ENCODE measurements at places on chromosomes 3 and 15.

DNA sequence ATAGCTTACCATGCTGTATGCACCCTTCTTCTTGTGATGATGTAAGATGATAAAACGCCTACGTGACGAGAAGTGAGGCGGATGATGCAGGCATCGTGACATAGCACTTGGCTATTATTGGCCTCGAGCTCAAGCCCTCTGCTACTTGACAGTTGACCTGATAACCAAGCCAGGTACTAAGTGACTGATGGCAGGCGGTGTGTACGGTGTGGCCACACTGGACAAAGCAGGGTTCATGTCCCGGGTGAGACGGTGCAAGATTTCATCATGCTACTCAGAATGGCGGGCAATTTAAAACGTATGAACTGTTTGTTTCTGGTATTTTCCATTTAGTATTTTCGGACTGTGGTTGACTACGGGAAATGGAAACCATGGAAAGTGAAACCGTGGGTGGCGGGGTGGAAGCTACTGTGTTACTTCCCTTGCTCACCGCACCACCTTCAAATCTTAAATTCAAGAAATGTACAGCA is 57.7 kb downstream of the SLC12A8 start:
- DNase-seq, result no peak

- DNase-seq, result no peak
These were observed 21.1 kb downstream of the CCDC32 start for GRCh38 chr15:40543631-40544294.

DNA sequence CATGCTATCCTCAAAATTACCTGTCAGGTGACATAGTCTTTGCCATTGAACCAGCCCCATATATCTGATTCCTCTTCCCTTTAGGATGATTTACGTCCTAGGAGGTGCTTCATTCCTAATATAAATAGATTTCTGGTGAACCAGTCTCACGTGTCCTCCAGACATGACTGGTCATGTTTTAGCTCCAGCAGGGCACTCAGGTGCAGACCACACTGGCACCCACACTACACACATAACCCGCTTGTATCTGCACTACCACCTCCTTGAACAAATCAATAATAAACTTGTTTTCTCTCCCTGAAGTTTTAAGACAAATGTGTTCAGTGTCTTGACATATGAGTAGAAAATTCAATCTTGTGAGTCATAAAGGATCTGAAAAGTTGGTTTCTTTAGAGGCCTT is 155.5 kb downstream of the GOLIM4 start:
- no peak for DNase-seq

- no peak for DNase-seq
These were observed 26.3 kb downstream of the CCDC13 start for GRCh38 chr3:42746455-42747450.

GRCh38 chr3:185976100-185976499 is 38.3 kb upstream of the TRA2B start:
- no peak for DNase-seq

- no peak for DNase-seq
These were observed 309.6 kb downstream of the UACA start for GRCh38 chr15:70453766-70454165.

- DNase-seq, result no peak
These were observed 23.6 kb upstream of the CADPS start for GRCh38 chr3:62898530-62899496.

DNA sequence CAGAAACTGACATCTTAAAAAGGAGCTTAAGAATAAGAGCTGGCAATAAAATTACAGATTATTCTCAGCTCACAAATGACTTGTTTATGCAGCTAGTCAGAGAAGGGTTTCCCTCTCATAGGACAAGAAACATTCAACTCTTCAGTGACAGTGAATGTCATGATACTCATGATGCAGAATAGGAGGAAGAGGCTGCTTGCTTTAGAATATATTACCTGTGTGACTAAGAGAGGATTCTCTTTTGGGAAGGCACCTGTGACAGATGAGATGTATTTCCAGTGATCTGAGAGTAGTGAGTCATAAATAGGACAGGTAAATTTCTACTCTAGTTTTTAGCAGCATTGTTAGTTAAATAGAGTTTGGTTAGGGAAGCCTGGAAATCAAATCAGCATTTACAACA is 39.9 kb downstream of the RASA2 start:
- no peak for DNase-seq

DNA sequence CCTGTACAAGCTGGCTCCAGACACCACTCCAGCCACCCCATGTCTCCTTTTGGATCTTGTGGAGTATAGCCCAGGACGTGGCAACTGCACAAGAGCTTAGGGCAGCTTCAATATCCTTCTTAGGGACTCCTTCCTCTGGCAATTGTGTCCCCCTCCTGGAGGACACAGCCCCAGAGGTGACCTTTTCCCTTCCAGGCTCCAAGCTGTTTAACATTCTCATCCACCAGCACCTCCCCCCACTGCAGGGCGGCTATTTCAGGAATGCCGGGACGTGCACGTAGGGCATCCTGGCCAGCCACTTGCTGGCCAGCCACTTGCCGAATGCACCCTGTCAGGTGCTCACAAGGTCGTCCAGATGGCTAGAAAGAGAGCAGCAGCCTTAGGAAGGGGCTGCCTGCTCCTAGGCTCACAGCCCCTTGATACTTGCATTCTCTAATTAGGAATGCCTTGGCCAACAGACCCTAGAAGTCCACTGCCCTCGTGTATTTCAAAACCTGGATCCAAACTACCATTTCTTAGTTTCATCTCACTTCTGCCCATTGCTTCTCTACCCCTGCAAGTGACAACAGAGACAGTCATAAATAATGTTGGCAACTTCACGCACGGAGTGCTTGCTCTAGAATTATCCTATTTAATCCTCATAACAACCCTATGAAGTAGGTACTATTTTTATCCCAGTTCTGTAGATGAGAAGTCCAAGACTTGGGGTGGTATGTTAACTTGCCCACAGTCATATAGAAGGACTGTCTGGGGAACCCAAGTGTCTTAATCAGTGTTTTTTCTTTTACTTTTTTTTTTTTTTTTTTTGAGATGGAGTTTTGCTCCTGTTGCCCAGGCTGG is 24.5 kb upstream of the IDH2 start:
- DNase-seq, result no peak

DNA sequence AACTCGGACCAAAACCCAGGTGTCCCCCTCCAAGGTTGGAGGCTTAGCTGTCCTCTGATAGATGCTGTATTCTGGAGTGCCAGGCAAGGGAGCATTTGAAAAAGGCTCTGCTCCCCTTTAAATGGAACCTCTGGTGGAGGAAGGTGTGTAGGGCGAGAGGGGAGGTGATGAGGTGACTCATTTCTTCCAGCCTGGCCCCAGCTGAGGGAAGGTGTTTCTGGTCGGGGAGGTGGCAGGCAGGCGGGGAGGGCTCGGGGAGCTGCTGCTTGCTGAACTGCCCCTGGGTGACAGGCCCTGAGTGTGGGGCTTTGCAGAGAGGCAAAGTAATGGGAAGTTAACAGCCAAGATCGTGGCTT is 18.8 kb downstream of the PSTPIP1 start:
- peak; percentile 89 for DNase-seq

- no peak for DNase-seq
These were observed 63.5 kb downstream of the CHRD start for GRCh38 chr3:184443364-184443763.

DNA sequence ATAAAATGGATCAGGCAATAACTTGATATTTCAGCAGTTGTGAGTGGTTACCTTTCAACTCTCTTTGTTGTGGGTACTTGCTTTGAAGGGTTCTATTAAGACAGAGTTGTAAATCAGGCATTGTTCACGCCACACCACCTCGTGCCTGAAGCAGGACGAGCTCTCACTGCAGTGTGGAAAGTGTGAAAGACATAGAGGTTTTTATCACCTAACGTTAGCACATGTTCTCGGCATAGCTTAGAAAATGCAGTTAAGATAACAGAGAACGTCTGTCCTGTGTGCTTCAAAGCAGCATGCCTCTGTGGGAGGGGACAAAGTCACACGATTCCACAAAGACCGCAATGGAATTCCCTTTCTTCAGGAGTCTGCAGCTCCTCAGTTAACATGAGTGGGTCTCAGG is 7.8 kb downstream of the ADAMTS17 start:
- no peak for DNase-seq

DNA sequence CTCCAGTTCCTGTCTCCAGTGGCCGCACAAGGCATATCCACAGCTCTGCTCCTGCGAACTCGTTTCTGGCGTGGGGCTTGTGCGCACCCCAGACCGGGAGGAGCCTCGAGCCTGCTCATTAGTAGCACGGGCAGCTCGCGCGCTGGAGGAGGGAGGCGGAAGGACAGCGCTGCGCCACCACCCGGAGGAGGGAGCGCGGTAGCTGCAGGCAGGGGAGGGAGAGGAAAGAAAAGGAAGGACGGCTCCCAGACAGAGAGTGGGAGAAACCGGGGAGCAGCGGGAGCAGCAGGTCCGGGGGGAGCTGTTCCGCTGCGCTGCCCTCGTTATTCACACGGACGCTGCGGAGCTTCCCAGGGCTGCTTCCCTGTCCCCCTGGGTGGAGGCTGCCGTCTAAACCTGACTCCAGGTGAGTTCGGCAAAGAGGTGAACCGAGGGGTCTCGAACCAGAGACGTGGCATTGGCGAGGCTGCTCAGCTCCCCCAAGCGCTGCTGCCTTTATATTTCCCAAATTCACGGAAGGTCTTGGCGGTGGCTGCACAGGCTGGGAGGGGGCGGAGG is 121.3 kb upstream of the ZNF717 start:
- DNase-seq, result no peak

DNA sequence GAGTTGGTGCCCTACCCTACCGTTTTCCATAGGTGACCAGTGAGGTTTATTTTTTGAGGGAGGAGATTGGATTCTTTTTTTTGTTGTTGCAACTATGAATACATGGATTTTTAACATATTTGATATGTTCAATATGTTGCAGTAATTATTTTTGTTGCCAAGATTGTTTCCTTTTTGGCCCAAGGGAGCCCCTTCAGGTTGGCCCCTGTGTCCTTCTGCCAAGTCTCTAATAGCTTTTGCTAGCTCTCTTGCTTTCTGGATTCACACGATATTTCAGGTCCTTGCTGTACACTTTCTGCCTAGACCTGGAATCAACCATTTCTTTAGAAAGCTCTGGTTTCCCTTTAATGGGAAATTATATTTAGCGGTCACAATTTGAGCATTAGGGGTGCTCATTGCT is 22.7 kb upstream of the SLC28A1 start:
- no peak for DNase-seq

DNA sequence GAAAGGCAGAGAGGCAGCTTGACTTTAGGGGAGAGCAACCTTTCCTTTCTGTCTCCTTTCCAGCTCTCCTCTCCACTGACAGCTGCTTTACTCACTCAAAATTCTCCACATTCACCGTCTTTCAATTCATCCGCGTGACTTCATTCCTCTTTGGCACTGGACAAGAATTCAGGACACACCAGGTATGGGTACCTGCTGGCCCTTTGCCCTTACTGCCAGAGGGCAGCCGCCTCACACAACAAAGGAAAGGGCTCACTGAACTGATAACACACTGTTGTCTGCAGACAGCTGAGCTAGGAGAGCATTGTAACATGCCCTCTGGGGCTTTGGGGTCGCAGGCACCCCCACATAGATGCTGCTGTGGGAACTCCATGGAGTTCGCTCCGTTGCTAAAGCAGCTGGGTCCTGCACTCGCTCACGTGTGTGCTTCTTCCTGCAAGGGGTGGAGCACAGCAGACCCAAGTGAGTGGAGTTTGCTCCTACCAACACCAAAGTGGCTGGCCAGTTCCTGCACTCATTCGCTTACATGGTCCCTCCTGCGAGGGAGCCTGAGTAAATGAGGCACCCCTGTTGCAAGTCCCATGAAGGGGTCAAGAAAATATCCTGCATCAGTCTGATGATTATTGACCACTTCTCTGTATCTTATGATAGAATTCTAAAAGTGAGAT is 79.0 kb upstream of the SGO1 start:
- DNase-seq, result no peak

GRCh38 chr3:104735691-104736090 is 631.0 kb upstream of the ALCAM start:
- DNase-seq, result no peak

GRCh38 chr3:10420745-10421475 is 84.5 kb downstream of the ATP2B2 start:
- DNase-seq, result no peak

DNA sequence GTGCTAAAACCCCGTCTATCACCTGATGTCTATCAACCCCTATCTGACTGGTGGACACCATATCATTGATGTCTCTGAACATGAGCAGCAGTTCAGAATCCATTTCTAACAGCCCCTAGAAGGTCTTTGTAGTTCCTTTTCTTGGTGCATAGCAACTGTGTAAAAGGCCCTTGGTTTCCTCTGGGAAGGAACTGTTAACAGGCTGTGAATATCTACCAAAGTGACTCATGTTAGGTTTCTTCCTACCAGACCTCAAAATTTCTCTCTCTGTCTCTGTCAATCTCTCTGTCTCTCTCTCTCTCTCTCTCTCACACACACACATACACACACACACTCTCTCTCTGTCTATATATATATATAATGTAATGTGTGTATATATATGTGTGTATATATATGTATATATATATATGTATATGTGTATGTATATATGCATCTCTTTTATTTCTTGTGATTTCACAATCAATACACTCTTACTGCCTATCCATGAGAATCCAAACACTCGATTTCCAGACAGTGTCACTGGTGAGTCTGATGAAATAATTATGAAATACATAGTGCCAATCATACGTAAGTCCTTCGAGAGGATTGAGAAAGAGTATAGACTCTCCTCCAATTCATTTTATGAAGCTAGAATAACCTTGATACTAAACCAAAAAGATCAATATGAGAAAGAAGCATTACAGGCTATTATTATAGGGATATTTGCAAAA is 335.9 kb upstream of the SLCO3A1 start:
- no peak for DNase-seq

DNA sequence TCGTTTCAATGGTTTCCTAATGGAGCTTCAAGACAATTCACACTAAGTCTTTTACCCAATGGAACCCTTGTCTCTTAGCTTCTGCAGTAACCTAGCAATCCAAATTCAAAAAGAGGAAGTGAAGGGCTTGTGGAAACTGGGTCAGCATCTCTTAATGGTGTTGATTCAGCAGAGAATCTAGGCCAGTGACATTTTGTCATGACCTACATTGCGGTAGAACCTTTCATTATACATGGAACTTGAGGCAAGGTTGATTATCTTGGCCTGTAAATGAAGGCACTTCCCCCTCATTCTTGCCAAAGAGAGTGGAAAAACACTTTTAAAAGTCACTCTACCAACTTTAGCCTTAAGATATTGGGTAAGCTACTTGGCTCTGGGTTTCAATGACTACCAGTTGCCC is 42.8 kb downstream of the C2CD4B start:
- DNase-seq, result no peak

GRCh38 chr15:69538379-69538778 is 85.8 kb downstream of the RPLP1 start:
- no peak for DNase-seq

GRCh38 chr15:85048430-85048829 is 66.8 kb downstream of the PDE8A start:
- DNase-seq, result no peak

GRCh38 chr3:185311991-185312390 is 50.9 kb upstream of the MAP3K13 start:
- DNase-seq, result no peak

DNA sequence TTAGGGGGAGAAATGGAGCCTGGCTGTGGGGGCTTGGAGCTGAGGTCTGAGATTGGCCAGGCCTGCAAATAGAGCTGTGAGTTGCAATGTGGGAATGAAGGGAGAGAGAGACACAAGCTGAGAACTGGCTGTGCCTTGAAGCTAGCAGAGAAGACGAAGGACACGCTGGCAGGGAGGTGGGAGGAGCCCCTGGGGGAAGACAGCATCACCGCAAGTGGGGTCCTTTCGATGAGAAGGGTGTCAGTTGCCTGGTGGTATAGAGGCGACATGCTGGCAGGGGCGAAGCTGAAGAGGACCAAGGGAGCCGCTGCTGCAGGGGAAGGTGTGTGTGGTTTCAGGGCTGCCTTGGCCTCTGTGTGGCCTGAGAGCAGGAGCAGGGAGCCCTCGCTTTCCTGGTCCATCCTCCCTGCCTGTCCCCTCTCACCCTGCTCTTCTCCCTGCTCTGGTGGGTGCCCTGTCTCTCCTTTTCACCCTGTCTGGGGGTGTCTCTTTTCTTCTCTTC is 5.5 kb downstream of the RHCG start:
- DNase-seq, result no peak

All from stimulated activated CD8-positive, alpha-beta memory T cell treated with anti-CD3 and anti-CD28 coated beads, Interleukin-15, amount 100 ng/mL, for 48 hours (primary cell).